Daoy (cell line): ENCODE measurements at places on chromosomes 12 and 14. TPM values are rescaled to one million over a fixed set of nuclear protein-coding genes. Genes with fewer than 3 reads are reported as not detected.

DNA sequence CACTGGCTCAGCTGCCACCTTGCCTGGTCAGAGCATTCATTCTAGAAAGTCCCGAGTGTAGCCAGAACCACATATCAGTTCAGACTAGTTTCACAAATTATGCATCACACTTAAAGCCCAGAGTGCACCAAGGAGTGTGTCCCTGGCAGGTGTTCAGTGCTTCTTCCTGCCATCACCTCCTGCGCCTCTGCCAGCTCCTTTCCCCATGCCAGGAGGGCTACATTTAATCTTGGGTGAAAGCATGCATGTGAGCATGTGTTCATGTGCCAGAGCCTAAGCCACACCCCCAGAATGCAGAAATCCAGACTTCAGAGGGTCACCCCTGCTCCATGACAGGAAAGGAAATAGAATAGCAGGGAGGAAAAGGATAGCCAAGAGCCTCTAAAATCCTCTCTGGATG lies 381.6 kb downstream of the DPF3 start:
- no peak for DNase-seq

TROAP gene
- total RNA-seq, result 45.5 and 48.3 TPM in 2 replicates

SLCO1B1 gene
- total RNA-seq, result not detected in 2 replicates

- peak; percentile 60 for DNase-seq
These were observed 13.3 kb downstream of the IL22 start for GRCh38 chr12:68240079-68240478.

- DNase-seq, result peak; percentile 74
These were observed 479.1 kb downstream of the ATP23 start for GRCh38 chr12:58420503-58420902.

DNA sequence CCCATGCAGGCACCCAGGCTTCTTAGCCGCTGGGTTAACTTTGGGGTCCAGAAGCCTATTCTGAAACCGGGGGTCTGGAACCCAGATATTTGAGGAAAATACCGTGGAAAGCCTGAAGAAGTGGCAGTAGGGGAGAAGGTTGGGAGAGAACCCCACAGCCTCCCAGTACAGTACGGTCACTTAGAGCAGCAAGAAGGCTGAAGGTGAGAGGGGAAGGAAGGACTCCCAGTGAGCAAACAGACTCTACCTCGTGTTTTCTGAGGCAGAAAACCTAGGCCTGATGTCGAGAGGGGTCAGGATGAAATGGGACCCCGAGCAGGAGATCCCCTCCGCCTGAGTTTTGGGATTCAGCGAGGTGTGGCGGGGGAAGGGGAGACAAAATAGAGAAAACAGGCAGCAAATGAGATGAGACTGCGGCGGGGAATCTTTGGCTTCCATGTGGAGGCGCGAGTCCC lies 10.7 kb upstream of the CALCOCO1 start:
- DNase-seq, result no peak

DNA sequence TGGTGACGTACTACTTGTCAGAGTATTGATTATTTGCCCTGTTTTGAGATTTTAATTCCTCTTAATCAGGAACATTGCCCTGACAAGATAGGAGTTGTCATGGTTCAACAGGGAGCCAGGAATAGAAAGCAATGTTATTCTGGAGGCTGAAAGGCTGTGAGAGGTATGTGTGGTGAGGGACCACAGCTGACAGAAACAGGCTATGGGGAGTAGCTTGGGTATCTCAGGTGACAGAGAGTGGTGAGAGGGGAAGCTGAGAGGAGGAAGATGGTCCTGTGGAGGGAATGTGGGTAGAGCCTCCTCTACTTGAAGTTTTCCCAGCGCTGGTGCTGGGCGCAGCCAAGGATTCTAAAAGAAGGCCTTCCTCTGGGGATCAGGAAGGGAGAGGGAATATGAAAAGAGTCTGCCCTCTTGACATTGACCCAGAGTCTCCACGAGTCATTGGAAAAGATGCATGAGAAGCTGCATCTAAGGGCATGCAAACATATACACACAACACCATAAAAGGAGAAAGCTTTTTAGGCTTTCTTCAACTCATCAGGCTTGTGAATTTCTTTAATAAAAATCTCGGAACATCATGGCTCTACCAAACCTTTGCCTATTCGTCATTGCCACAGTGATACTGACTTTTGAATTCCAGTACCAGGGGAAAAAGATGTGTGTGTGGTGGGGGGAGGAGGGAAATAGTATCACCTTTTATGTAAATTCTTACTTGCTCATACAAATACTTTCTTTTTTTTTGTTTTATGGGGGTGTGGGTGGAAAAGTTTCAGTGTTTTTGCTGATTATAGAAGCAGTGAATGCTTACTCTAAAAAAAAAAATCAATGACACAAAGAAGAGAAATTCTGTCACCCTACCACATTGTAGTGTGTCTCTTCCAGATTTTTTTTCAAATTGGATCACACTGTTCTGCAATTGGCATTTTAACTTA lies 39.9 kb upstream of the DHRS7 start:
- DNase-seq, result no peak

CCDC197 gene
- not detected in 2 replicates for total RNA-seq

- DNase-seq, result no peak
These were observed 37.8 kb downstream of the GIT2 start for GRCh38 chr12:109958374-109958773.

- peak; percentile 36 for DNase-seq
These were observed 35.8 kb upstream of the FBXO33 start for GRCh38 chr14:39467889-39468524.

ZNF740 gene
- 10.9 and 12.0 TPM in 2 replicates for total RNA-seq

GRCh38 chr14:101476258-101476915 lies 84.9 kb upstream of the DIO3 start:
- no peak for DNase-seq

GRCh38 chr14:86815341-86815740 lies 1177.6 kb downstream of the GALC start:
- no peak for DNase-seq

BICDL1 gene
- 0.65 and 0.80 TPM in 2 replicates for total RNA-seq

DNA sequence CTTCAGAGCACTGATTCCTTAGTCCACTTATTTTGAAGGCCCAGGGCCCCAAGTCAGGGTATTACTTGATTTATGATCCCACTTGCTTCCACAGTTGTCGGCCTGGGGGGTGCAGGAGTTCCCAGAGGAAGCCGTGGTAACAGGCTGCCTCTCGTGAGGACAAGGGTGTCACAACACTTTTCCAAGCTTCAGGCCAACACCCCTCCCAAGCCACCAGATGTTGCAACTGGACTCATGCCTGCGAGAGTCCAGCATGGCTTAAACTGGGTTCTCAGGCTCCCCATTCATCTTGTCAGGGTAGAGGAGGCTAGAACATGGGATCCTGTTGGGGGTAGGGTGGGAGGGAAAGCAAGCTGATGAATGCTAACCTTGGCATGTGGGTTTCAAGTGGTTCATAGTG lies 56.1 kb downstream of the BMP4 start:
- DNase-seq, result no peak

DNA sequence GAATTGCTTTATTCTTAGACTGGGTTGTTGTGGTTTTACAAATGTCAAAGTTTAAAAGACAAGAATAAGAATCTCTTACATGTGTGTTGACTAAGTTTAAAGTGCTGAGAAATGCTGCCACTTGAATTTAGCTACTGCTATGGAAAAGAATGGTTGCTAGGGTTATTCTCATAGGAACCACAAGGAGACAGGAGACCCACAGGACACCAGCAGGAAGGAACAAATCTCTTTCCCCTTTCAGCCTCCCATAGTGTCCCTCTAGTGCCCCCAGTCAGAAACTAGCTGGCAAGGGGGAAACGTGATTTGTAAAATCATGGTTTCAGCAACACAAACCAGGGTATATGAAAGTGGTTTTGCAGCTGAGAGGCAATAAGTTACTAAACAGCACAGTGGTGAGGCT lies 102.7 kb downstream of the ST8SIA1 start:
- DNase-seq, result no peak

ZDHHC22 gene
- not detected in 2 replicates for total RNA-seq
